ENCODE measurements at places on chromosomes 11 and 22.

GRCh38 chr22:19955241-19956128, 13.9 kb upstream of the TXNRD2 start:
- no peak for DNase-seq

GRCh38 chr11:69716099-69716498, 12.3 kb upstream of the FGF19 start:
- no peak for DNase-seq

GRCh38 chr11:1208394-1209261, 14.2 kb upstream of the MUC5B start:
- no peak for DNase-seq

GRCh38 chr11:104199053-104199452, 35.1 kb upstream of the PDGFD start:
- no peak for DNase-seq

- DNase-seq, result no peak
Measured at GRCh38 chr22:17884084-17884483, 109.8 kb upstream of the BID start.

DNA sequence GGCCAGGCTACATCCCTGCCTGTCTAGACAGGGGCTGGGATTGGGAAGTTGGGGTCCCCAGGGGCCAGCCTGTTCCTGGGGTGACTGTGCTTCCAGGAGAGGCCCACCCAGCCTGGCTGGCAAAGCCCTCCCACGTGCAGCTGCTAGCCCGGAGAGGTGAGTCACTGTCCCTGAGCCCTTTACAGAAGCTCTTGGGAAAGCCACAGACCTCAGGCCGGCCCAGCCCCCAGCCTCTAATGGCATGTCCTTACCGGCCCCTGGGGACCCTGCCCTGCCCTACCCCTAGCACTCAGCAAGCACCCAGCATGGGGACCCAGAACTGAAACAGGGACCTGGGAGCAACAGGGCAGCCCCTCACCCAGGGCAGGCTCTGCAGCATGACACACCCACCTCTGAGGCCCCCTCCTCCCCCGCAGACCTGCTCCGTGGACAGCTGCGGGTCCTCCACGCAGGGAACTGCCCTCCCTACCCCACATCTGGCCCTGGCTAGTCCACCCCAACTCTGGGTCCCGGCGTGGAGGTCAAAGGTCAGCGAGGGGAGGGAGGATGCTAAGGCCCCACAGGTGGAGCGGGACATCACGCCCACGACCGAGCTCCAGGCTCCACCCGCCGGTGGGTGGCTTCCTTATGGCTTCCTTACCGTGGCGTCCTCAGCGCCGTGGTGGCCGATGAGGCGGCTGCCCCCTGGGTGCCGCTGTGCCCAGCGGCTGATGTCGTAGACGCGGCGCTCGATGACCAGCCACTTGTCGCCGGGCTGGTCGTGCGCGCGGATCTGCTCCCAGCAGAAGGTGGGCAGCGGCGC, 615 bp downstream of the FADS3 start:
- DNase-seq, result no peak

DNA sequence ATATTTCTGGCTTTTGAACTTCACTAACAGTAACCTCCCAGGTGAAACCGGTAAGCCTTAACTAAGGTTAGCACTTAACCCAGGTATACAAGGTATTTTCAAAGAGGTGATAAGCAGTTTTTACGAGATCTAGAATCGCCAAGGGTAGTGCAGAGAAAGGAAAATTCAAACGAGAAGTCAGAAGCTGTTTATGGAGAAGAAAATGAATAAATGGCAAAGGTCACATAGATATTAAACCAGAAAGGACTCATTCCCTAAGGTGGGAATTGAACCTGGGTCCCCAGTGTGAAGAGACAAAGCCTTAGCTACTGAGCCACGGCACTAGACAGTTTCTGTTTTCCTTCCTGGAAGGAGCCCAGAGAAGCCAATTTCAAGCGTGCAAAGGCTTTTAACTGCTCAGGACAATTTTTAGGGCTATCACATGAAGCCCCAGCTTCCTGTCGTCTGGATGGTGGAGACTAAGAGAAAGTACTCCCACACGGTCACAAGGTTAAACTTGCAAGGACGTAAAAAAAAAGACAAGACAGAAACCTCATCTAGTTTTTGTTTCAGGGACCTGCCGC, 5.7 kb upstream of the C1QTNF6 start:
- DNase-seq, result no peak

DNA sequence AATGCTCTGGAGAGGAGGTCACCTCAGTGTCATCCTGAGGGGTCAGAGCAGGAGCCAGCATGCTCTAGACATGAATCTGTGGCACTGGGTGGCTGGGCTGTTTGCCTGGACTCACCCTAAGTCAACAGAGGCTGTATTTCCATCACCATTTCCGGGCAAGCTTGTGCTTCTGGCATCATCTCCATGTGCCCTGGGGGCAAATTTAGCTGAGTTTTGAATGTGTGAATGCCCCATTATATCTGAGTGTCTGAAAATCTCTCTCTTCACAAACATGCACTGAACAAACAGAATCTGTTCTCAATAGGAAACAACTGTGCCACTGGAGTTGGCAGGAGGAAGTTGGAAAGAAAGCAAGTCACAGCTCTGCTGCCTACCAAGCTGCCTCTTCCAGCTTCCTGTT, 356.2 kb downstream of the GRM5 start:
- no peak for DNase-seq

GRCh38 chr11:103907548-103908455, 128.6 kb upstream of the DDI1 start:
- no peak for DNase-seq

- DNase-seq, result no peak
Measured at GRCh38 chr11:32188785-32189184, 97.9 kb downstream of the RCN1 start.

- no peak for DNase-seq
Measured at GRCh38 chr22:33240888-33241475, 182.8 kb upstream of the SYN3 start.

- no peak for DNase-seq
Measured at GRCh38 chr22:31089160-31090100, 8.3 kb downstream of the SMTN start.

GRCh38 chr11:12389676-12390657, 12.6 kb downstream of the PARVA start:
- no peak for DNase-seq

- DNase-seq, result peak; percentile 82
Measured at GRCh38 chr11:34302046-34302921, 55.5 kb downstream of the ABTB2 start.

DNA sequence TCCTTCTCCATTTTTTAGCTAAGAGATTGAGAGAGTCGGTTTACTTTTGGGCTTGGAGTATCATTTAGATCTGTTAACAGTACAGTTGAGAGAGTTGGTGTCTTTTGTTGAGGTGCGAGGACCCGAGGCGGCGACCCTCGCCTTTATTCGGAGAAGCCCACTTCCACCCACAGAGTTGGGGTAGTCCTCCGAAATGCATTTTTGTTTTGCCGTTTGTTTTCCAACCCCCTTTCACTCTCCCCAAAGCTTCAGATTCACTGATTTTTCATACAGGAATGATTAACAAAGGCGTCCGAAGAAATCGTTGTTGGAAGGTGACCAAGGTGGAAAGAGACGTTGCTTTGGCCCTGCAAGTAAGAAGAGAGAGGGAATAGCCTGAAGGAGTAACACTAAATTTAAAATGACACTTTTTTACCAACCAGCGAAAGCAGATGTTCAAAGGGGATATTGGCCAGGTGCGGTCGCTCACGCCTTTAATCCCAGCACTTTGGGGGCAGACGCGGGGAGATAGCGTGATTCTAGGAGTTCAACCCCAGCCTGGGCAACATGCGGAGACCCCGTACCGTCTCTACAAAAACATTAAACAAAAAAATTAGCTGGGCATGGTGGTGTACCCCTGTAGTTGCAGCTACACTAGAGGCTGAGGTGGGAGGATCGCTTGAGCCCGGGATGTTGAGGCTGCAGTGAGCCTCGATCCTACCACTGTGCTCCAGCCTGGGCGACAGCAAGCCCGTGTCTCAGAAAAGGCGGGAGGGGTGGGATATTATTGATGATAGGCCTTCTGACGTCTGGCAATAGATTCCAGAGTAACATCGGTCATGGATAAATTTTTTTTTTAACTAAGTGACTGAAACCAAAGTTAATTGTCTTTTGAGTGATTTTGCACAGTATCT, 899 bp upstream of the RAB30 start:
- DNase-seq, result no peak

GRCh38 chr22:19499880-19500242, 20.1 kb downstream of the CDC45 start:
- DNase-seq, result no peak

DNA sequence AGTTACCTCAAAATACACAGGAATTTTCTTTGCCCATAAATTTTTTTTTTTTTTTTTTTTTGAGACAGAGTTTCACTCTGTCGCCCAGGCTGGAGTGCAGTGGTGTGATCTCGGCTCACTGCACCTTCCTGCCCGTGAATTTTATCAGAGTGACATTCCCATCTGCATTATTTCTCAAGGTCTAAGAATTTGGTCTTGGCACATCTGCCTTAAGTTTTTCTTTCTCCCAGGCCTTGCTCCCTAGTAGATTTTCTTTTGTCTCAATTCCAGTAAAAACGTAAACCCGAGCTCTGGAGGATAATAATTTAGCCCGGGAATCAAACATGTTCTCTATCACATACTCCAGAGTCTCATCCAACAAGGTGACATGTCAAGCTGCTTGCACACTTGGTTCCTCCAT, 12.4 kb downstream of the TRIM6 start:
- DNase-seq, result no peak

- DNase-seq, result no peak
Measured at GRCh38 chr22:26748845-26749244, 91.5 kb downstream of the MIAT start.

GRCh38 chr11:71381781-71382505, 66.2 kb downstream of the DHCR7 start:
- DNase-seq, result no peak

DNA sequence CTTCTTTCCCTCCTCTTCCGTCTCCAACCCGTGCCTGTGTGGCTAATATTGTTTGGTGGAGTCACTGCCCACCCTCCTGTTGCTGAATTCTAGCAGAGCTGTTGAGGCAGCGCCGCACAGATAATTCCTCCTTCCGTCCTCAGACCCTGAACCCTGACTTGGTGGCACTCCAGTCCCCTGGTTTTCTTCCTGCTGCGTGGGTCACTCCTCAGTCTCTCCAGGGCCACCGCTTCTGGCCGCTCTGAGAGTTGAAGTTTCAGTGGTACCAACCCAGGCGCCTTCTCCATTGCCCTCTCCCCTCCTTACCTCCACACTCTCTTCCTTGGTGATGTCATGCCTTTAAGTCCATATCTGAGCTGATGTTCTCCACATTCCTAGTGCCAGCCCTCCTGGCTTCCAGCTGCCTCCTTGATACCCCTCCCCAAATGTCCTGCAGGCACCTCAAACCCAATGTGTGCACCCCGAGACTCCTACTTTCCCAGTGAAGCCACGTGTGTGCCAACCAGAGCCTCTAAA, 54.5 kb upstream of the RASD2 start:
- DNase-seq, result no peak

GRCh38 chr11:59429924-59430516, 3.8 kb upstream of the OR5A2 start:
- DNase-seq, result no peak

DNA sequence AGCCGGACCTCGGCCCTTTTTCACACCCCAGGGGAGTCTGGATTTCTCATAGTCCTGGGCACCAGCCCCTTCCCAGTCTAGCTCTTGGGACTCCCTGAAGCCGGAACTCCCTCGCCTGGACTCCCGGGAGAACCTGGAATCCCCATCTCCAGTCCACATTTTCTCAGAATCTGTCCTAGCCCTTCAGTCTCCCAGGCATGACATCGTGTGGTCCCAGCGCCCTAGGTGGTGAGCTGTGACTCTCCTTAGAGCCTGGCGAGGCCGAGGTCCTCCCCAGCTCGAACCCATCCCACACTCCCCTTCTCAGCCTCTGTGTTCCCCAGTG, 673 bp upstream of the DUSP18 start:
- no peak for DNase-seq

GRCh38 chr11:44113572-44113971, 18.1 kb downstream of the EXT2 start:
- no peak for DNase-seq

GRCh38 chr22:16651217-16651616, 58.6 kb upstream of the CCT8L2 start:
- DNase-seq, result no peak

DNA sequence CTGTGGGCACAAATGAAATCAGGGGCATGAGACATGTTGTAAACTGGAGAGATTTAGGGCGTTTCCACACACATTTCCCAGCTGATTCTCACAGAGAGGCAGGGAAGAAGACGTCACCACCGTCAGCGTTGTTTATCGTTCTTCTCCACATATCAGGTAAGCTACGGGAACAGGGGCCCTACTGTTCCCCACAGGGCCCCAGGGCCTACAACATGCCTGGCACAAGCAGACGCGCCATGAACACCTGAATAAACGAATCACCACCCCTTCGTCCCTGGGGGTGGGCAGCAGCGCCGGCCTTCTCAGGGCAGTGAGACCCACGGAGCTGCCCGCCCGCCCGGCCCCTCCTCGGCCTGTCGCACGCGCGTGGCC, 342 bp downstream of the EFCAB6 start:
- no peak for DNase-seq

- DNase-seq, result no peak
Measured at GRCh38 chr11:102530558-102530957, at the start of gene MMP7. Gene MMP7, minus strand, starts transcription at chr11:102530747. Its CDS starts 47 bp downstream, at chr11:102530700.

- no peak for DNase-seq
Measured at GRCh38 chr11:4543561-4543960, 1.4 kb upstream of the OR52M1 start.

Measured in AG09309 (cell line).